ENCODE measurements at places on chromosomes 1 and 21.

GRCh38 chr1:214623430-214623829 is 20.4 kb downstream of the CENPF start:
- DNase-seq: no peak

DNA sequence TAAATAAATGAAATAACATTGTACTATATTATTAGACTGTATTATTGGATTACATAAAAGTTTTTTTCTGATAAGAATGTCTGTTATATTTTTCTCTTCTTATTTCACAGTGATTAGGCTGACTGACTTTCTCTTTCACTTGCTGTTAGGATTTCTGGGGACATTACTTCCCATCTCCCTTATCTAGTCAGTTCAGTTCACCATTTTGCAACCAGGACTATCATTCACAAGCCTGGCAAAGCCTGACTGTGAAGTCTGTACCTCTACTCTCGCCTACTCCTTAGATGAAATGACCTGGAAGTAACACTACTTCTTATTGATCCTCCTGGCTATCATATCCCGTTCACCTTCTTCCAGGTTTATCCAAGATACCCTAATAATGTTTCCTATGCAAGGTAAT is 676.6 kb downstream of the USP25 start:
- no peak for DNase-seq

DNA sequence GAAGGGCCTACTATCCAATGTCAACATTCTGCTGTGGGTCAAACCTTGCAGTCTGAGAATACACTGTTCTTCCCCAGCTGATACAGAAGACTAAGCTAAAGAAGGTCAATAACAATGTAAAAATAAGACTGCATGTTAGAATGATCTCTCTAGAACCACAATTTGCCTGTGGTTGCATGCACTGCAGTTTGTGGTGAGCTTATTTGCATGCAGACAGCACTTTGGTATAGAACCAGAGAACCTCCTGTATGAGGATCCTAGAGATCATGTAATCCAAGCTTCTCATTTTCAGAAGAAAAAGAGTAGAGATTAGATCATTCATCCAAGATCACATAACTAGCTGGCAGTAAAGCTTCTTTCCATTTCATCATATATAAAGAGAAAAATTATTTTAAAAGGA is 15.8 kb downstream of the SYNJ1 start:
- DNase-seq: peak; percentile 89

DNA sequence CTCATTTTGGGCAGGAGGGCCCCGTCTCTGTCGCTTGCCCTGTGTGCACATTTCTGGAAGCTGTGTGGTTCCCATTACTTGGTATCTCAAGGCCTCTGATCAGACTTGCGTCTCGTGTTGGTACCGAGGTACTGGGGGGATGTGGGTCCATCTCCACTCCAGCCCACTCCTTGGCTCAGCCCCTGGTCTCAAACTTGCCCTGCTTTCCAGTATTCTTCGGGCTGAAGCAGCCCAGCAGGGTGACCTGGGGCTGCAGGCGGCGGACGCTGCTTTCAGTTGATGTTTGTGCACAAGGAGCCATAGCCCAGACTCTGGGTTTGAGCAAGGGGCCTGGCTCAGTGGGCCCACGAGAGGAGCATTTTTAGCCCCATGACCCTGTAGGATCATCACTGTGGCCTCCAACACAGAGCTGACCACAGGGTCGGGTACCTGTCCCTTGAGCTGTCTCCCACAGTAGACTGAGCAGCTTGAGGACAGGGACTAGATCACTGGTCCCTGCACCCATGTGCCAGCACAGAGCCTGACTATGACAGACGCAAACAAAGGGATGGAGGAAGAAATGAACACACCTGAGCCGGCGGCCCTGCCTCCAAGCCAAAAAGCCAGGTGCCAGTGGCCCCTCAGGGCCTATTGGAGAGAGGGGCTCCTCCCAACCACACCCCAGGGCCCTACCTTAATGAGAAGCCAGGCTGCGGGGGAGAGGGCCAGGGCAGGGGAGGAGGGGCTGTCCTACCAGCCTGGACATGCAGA is 46.8 kb downstream of the CHD5 start:
- no peak for DNase-seq

- no peak for DNase-seq
Measured at GRCh38 chr21:36706951-36707762, 8.2 kb downstream of the SIM2 start.

DNA sequence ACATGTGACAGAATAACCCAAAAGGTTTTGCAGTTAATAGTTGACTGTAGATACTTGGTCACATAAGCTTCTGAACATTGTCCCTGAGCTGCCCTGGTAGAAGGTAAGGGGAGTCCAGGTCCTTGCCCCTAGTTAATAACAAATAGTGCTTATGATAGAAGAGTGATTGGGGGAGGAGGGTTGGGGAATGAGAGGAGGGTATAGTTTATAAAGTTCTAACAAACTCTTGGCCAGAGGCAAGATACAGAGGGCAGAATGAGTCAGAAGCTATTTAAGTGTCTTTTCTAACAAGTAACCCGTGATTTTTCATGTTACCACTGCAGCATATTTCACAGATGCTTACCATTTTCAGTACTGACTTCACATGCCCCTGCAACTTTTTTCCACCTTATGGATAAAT is 26.7 kb upstream of the MYOCOS start:
- peak; percentile 16 for DNase-seq

GRCh38 chr1:62076286-62076685 is 118.4 kb upstream of the L1TD1 start:
- DNase-seq: no peak

DNA sequence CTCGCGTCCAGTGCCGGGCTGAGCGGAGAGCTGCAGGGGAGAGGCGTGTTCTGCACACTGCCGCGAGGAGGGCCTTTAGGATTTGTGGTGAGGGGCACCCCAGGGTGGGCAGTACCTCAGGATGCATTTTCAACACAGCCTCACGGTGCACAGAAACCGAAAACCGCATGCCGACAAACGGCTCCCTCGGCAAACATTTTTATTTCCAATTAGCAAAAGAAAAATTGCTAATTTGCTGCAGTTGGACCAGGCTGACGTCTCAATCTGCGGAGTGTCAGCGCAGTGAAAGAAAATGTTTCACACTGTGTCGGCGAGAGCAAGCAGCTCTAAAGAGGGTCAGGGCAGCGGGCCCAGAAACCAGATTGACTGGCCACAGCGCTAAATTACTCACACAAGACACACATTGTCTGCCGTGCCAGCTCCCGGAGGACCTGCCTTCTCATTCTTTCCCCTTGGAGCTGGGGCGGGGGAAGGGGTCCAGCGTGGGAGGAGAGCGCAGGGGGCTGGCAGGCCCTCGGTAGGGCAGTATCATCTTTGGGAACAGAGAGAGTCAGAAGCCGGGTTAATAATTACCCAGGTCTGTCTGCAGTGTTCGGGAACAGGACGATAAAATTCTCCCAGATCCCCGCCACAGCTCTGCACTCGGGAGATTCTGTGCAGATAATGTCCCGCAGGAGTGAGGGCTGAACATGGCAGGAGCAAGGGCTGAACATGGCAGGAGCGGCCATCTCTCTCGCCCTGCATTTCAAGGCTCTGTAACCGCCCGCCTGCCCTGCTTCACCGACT is 150.2 kb downstream of the PRDM16 start:
- DNase-seq: no peak

DNA sequence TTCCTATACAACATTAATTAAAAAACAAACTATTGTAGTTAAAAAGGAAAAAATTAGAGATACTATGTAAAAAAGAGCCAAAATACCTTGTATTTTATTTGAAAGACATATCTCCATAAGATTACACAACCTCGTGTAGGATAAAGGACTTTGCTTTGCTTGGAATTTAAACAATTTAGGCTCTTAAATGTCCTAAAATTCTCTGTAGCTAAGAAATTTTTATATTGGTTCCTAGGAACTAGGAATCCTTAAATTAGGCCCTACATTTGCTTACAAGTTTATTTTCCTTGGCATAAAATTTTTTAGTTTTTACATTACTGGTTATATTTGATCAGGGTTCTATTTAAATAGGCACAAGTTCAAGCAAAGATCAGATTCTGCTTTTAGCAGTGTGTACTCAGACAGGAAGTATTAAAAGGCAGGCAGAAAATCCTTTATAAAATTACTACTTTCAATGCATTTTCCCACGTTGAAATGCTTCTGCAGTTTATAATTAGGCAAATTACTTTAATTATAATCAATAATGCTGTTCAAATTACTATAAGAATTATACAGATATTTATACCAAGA is 3.4 kb upstream of the ANGPTL3 start:
- no peak for DNase-seq

- DNase-seq: no peak
Measured at GRCh38 chr21:28632755-28633408, 359.8 kb downstream of the LTN1 start.

GRCh38 chr1:59485949-59486348 is 189.1 kb downstream of the FGGY start:
- DNase-seq: no peak

GRCh38 chr1:157496121-157496526 is 56.2 kb downstream of the FCRL5 start:
- peak; percentile 60 for DNase-seq

GRCh38 chr21:28200726-28201125 is 792.0 kb downstream of the LTN1 start:
- DNase-seq: no peak

DNA sequence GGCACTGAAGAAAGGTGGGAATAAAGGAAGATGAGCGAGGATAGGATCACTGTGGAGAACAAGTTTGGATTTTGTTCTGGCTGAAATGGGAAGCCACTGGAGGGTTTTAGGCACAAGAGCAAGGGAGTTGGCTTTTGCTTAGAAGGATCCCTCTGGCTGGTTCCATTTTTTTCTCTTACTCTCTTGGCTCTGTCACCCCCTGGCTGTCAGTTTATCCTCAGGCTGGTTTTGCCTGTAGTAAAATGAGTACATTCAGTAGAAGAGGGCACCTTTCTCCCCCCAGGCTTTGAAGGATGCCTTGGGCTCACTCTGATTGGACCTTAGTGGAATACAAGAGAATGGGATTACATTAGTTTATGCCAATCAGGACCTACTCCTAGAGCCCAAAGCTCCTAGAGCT is 17.1 kb downstream of the CACHD1 start:
- DNase-seq: no peak

- no peak for DNase-seq
Measured at GRCh38 chr1:17640393-17640792, 100.9 kb downstream of the ARHGEF10L start.

DNA sequence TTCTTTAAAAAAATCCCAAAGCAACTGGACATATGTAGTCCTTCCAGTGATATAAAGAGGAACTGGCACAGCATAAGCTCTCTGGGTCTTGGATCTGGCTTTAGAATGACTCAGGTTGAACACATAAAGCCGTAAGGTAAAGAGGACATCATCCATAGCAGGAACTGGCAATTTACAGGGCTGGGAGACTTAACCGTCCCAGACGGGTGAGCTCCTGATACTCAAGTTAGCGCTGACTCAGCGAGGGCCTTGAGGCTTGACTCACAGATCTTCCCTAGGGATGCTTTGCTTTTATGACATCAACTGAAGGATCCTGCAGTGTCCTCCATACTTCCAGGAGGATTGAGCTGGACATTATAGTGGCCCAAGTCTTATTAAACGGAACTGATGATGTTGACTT is 154.1 kb downstream of the CLIC6 start:
- DNase-seq: no peak

DNA sequence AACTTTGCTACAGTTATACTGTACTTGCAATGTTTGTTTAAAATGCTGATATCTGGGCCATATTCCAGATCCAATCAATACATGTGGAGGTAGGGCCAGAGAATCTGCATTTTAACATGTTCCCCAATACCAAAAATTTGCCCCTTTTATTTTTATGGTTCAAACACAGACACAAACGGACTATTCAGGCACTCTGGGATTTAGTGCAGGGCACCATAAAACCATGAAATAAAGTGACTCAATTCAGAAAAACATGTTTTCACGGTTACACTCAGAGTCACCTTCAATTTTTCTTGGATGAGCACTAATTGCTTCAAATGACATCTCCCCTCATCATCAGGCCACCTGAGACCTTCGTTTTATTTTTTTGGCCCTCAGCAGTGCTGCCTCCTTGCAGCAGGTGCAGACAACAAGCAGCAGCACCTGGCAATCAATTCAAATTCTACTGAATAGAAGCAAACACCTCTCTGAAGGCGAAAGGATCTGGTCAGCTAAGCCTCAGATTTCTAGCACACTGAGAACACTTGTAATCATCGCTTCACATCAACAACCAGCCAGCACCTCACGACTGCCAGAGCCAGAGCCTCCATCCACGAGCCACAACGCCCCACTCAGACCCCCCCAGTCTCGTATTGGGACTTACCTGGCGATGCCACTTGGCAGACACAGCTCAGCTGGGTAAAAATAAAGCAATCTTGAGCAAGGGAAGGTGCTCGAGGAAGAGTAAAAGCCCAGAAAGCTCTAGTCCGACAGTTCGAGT is 1.1 kb downstream of the ERO1B start:
- peak; percentile 48 for DNase-seq

DNA sequence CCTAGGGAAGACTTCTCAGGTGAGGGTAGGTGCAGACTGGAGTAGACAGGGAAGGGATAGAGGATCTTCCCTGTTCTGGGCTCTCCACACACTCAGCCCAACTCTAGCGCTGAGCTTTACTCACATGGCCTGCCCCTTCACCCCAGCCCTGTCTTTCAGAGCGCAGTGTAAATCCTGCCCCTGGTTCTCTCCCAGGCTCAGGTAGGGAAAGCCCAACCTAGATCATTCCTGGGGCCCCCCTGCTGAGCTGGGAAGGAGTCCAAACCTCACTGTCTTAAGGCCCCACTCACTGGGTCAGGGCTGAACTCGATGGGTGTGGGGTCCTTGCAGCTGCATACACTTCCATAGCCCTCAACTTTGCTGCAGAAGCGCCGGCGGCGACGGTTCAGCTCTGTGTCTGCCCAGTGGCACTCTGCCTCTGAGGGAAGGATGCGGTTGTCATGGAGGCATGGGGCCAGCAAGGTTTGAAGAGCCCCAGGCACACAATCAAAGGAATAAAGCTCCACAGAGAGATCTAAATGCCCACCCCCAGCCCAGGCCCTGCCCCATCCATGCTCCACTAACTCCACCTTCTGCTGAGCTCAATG is 4.2 kb downstream of the POMGNT1 start:
- DNase-seq: no peak

DNA sequence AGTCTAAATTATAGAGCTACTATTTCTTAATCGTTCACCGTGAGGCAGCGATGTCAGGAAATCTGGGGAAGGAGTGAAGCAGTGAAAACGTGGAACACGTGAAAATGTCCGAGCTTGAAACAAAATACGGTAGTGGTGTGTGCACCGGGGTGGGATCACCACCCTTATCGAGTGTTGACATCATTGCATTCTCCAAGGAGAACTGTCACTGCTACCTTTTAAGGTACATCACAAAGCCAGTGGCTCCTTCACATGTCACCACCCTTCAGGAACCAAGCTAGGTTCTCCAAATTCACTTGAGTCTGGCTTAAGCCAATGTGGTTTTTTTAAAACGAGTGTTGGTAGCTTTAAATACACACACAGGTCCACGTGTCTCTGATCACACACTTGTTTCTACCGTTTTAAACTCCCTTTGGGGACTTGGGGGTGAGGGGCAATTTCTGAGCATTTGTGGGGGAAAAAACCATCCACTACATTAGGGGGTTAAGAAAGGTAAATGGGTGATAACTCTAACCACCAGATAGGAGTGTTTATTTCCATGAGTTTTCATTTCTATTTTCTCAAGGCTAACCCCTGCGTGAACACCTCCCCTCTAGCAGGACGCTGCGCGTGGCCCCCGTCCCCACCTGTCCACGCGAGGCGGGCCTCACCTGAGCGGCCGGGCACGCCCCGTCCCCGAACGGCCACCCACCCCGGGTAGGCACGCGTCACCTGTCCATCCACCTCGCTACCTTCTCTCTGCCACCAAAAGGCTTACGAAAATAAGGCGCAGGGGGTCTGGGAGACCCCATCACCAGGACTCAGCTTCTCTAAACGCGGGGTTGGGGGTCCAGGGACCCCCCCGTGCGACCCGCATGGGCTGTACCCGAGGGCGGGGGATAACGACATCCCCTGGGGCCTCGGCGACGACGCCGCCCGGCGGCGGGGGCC is 978 bp downstream of the PRDM15 start:
- DNase-seq: peak; percentile 48

Measured in GM12865 (cell line).